ENCODE measurements at places on chromosomes 7 and 10.
A peak's percentile ranks its signal among the peaks of the same experiment; 100 is the strongest.

DNA sequence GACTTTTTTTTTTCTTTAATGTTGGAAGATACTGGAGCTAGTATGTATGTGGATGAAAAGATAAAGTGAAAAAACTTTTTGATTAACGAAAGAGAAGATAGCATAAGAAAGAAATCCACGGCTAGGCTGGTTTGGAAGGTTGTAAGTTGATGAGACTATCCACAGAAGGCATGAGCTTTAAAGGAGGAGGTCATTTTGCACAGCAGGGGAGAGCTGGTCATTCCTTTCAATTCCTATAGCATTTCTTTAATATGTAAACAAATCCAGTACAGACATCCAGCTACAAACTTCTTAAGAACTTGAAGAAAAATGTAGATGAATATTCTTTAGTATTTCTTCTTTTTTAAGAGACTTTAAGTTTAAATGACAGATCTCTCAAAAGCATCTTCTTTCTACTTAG, 281.3 kb downstream of the CACNA2D1 start:
- DNase-seq: no peak

DNA sequence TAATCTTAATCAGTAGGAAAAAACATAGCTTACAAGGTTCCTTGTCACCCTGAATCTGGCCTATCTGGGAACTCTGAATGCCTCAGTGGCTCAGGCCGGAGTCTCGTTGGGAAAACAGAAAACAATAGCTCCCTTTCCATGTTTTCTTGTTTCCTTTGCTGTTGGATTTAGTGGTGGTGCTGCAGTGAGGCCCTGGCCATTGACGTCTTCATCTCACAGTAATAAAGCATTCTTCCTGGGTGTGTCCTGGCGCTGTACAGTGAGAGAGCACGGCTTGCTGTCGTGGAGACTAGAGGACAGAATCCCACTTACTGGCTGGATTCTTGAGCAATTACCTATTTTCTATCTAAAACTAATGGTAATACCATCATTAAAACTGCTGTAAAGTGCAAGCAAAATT, 1.3 kb upstream of the SPOCK2 start:
- DNase-seq: no peak

- DNase-seq: peak; percentile 48
Measured at GRCh38 chr7:131188367-131189339, 139.0 kb upstream of the MKLN1 start.

GRCh38 chr7:21967598-21968003, 21.9 kb upstream of the CDCA7L start:
- no peak for DNase-seq

DNA sequence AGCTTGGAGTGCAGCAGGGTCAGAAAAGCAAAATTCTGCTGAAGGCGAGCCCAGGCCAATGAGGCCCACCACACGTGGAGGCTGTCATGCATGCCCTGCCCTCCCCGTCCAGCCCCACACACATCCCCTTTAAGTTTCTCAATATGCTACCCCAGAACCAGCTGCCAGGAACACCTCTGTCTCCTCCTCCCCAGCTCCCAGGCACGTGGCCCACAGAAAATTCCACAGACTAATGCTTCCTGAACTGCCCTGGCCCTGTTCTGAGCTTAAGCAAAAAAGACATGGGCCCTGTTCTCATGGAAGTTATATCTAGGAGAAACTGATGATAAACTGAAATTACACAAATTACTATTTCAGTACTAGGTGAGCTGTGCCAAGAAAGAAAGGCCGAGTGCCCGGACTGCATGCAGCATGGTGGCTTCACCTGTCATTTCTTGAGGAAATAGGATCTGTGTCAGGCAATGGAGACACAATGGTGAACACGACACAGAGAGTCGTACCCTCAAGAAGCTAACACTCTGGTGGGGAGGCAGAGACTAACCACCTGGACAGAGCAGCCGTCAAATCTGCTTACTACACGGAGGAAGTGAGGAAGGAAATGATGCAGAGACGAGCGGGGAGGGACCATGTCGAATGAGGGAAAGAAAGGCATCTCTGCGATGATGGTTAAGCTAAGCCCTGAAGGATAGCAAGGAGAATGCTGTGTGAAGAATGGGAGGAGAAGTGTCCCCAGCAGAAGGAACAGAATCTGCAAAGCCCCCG, 44.5 kb downstream of the PODXL start:
- no peak for DNase-seq

- no peak for DNase-seq
Measured at GRCh38 chr7:140686921-140687320, 9.6 kb upstream of the NDUFB2 start.

DNA sequence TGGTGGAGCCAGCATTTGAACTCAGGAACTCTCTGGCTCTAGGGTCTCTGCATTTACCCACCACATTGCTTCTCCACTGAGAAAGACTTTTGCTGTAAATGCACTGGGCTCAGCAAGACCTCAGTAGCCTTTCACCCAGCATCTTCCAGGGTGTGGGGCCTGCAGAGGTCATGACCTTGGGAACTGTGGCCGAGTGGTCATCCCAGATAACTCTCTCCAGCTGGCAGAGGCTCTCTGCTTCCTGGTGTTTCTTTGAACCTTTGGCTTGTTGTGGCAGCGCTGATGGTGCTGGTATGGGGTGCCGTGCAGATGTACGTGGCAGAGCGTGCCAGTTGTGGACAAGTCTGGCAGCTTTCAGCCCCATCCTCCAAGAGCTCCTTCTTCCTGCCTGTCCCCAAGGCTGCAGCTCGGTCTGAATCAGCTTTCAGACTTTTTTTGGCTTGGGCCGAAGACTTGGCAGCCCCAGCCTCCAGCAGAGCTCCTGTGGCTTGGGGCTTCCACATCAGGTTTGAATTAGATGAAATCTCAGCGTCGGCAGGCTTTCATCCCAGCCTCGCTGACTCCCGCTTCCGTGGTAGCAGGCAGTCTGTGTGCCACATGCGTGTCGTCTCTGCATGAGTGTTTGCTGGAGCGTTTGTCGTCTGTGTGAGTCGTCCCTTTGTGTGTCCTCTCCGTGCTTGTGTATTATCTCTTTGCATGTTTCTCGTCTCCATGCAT, 21.5 kb downstream of the ADAMTS14 start:
- DNase-seq: no peak

DNA sequence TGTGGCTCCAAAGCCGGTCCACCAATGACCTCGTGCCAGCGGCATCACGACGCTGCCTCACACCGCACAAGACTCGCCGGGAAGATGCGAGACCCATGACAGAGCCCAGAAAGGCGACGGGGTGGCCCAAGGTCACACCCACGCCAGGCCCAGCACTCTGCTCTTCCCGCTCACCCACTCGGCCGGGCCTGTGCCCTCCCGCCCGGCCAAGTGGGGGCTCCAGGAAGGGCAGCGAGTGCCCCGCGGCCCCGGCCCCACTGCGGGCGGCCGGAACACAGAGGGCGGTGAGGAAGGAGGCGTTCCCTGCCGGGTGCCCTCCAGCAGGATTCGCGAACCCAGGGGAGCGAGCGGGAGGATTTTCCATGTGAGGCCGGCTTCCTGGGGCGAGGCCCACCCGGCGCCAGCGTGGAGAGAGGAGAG, 56.3 kb downstream of the PDGFA start:
- DNase-seq: peak; percentile 4

DNA sequence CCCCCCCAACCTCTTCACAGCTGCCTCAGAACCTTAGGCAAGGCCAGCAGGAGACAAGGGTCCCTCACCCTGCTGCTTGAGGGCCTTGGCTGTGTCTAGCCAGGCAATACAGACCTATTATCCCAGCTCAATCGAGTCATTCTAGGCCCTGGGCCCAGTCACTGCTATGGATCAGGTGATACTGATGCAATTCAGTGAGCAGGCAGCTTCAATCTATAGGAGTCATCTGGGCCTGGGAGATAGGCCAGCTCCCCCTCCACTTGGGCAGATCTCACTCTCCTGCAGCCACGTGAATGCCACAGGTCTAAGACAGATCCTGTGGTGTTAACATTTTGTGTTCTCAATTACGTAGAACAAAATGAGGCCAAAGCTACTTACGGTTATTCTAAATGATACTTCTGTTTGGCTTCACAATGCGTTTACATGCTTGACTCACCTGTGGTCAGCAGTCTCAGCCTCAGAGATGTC, 68.0 kb upstream of the LRRC4 start:
- DNase-seq: no peak

- no peak for DNase-seq
Measured at GRCh38 chr7:26681819-26682418, 182.5 kb downstream of the SKAP2 start.

DNA sequence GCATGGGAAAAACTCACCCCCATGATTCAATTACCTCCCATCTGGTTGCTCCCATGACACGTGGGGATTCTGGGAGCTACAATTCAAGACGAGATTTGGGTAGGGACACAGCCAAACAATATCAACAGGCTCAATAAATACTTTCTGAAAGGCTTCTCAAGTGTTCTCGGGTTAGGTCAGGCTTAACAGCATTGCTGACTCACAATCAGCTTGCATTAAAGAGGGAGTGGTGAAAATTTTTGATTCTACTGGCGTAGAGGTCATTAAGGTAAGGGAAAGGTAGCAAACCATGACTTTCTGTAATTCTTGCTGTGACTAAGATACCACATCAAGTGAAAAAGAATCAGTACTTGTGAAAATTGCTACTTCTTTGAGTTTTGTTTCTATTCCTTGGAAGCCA, 126.4 kb downstream of the JCAD start:
- DNase-seq: no peak
